A549 treated with CORT108297 at 1 μM for 4 hours (cell line): ENCODE measurements at places on chromosomes 5 and 9. TPM values are rescaled to one million over a fixed set of nuclear protein-coding genes. Genes with fewer than 3 reads are reported as not detected.

Gene PCDHA2
- 0.05 to 0.08 TPM (median 0.05 TPM) in 4 of 5 replicates, not detected in the other for total RNA-seq

Gene UNC5A
- 0.15 to 0.38 TPM (median 0.31 TPM) in 5 replicates for total RNA-seq

Gene PSD2
- total RNA-seq = 0.02 to 0.03 TPM (median 0.03 TPM) in 4 of 5 replicates, not detected in the other

Gene PCDHAC1
- total RNA-seq = 1.3 to 1.9 TPM (median 1.7 TPM) in 5 replicates

Gene SPINK13
- total RNA-seq = 0.10 TPM in 1 of 5 replicates, not detected in the others

Gene LAMC3
- total RNA-seq = 1.4 to 2.7 TPM (median 2.1 TPM) in 5 replicates

Gene FCN2
- total RNA-seq = not detected in 5 replicates

Gene CCDC152
- not detected in 5 replicates for total RNA-seq

Gene FOXD4L3
- 0.06 to 0.18 TPM (median 0.06 TPM) in 3 of 5 replicates, not detected in the others for total RNA-seq

Gene AQP7
- total RNA-seq = 0.37 to 0.52 TPM (median 0.42 TPM) in 5 replicates

Gene CD72
- 0.06 to 0.18 TPM (median 0.12 TPM) in 4 of 5 replicates, not detected in the other for total RNA-seq

Gene DMRT3
- total RNA-seq = not detected in 5 replicates

Gene C5
- 10.6 to 13.3 TPM (median 12.3 TPM) in 5 replicates for total RNA-seq

Gene SLC6A7
- total RNA-seq = 0.02 to 0.05 TPM (median 0.03 TPM) in 4 of 5 replicates, not detected in the other

Gene DNAH5
- 0.66 to 1.8 TPM (median 1.3 TPM) in 5 replicates for total RNA-seq

Gene SLC34A3
- 0.07 to 0.14 TPM (median 0.10 TPM) in 4 of 5 replicates, not detected in the other for total RNA-seq

Gene CERCAM
- total RNA-seq = 32.0 to 43.1 TPM (median 38.8 TPM) in 5 replicates

Gene LRRC26
- total RNA-seq = 0.61 to 2.2 TPM (median 1.4 TPM) in 5 replicates

Gene EGFLAM
- total RNA-seq = 0.06 TPM in 1 of 5 replicates, not detected in the others

Gene STRBP
- total RNA-seq = 13.5 to 17.1 TPM (median 14.5 TPM) in 5 replicates

Gene ALDH1A1
- total RNA-seq = 4,385 to 6,290 TPM (median 5,173 TPM) in 5 replicates

Gene GHR
- total RNA-seq = 0.02 to 0.05 TPM (median 0.05 TPM) in 3 of 5 replicates, not detected in the others

Gene GPX3
- 14.1 to 19.8 TPM (median 17.1 TPM) in 5 replicates for total RNA-seq
